ENCODE measurements at places on chromosomes 2 and 18. TPM values are rescaled to one million over a fixed set of nuclear protein-coding genes. Genes with fewer than 3 reads are reported as not detected.

Gene SCN2A
- total RNA-seq: not detected

GRCh38 chr2:231482806-231483391 is 18.6 kb upstream of the NCL start:
- peak overlapping the region; percentile 93 for H3K27ac ChIP-seq
- H3K4me3 ChIP-seq: peak overlapping the region; percentile 79
- H3K4me1 ChIP-seq: peaks cover 15% of the 10 kb centered on the region
- no peaks in the 10 kb centered on the region for H3K27me3 ChIP-seq
- H3K36me3 ChIP-seq: no peaks in the 10 kb centered on the region
- DNase-seq: no peak

DNA sequence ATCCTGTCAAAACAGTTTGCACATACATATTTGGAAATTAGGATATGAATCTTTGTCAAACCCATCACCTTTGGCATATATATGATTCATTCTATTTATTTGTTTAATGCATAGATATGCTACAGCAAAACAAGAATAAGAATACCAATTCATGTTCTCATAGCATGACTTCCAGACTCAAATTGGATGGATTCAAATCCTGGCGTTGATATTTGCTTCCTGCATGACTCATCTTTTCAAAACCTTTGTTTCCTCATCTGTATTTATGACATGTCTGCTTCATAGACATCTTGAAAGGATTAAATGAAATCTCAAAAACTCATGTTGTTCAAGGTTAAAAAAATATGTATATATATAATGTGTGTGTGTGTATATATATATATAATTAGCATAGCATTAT is 261.3 kb downstream of the MBD5 start:
- H3K27ac ChIP-seq: no peak overlapping the region
- no peaks in the 10 kb centered on the region for H3K36me3 ChIP-seq
- no peak for DNase-seq
- no peaks in the 10 kb centered on the region for H3K4me1 ChIP-seq

- H3K4me1 ChIP-seq: no peaks in the 10 kb centered on the region
Measured at GRCh38 chr2:797556-797955, 120.3 kb upstream of the TMEM18 start.

DNA sequence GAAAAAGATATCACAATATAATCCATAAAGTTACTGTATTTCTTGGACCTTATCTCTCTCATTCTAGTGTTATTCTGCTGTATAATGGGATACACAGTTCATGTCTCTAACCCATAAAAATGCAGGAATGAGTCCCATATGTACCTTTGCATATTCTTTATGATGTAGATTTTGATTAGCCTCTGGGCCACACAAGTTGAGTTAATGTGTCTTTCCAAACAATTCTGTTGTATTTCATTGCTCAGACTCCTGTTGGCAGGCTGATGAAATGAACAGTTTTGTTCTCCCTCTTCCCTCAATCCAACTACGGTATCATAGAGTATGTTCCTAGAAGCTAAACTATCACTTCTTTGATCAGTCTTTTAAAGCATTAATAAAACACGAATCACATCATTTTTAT is 113.2 kb upstream of the SATB2 start:
- no peak for DNase-seq
- no peaks in the 10 kb centered on the region for H3K4me1 ChIP-seq
- no peaks in the 10 kb centered on the region for H3K27me3 ChIP-seq
- no peaks in the 10 kb centered on the region for H3K36me3 ChIP-seq
- H3K27ac ChIP-seq: no peak overlapping the region

- no peaks in the 10 kb centered on the region for H3K4me1 ChIP-seq
- no peaks in the 10 kb centered on the region for H3K27me3 ChIP-seq
- no peak overlapping the region for H3K27ac ChIP-seq
Measured at GRCh38 chr18:74930616-74931015, 278.3 kb downstream of the PTGR3 start.

GRCh38 chr2:133598769-133599168 is 30.5 kb upstream of the NCKAP5 start:
- no peak for DNase-seq
- H3K27ac ChIP-seq: no peak overlapping the region
- H3K36me3 ChIP-seq: no peaks in the 10 kb centered on the region
- no peaks in the 10 kb centered on the region for H3K4me1 ChIP-seq
- H3K27me3 ChIP-seq: peaks cover 2% of the 10 kb centered on the region
- H3K4me3 ChIP-seq: no peak overlapping the region

Gene CRYGD
- not detected for total RNA-seq

GRCh38 chr2:21234001-21234400 is 110.2 kb downstream of the TDRD15 start:
- no peaks in the 10 kb centered on the region for H3K36me3 ChIP-seq
- H3K27me3 ChIP-seq: no peaks in the 10 kb centered on the region
- no peak overlapping the region for H3K4me3 ChIP-seq
- no peaks in the 10 kb centered on the region for H3K4me1 ChIP-seq
- DNase-seq: no peak

Gene SLC5A6
- 58.5 TPM for total RNA-seq

DNA sequence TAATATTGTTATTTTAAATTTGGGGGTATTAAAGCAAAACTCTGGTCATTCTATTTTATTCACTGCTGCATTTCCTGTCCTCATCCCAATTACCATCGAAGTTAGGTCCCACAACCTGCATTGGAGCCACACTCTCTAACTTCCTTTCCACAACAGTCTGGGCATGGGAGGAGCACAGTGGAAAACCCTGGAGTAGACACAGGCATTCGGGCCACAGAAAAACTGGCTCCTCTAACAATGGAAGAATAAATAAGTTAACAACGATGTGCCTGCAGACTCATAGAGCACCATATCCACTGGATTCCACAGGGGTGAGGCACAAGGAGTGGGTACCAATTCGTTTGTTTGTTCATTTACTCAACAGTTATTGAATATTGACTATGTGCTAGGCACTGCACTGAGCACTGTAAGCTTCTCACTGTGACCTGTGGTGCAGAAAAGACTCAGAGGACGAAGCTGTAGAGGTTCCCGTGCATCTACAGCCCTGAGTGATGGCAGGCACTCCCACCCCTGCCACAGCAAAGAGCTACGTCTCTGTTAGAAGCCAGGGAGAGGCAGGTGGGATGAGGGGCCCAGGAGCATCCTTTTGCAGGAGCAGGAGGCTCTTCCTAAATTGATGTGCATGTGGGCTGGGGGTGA is 154.2 kb upstream of the PGAP1 start:
- H3K36me3 ChIP-seq: peaks cover 37% of the 10 kb centered on the region
- H3K4me1 ChIP-seq: no peaks in the 10 kb centered on the region
- no peak for DNase-seq
- H3K27ac ChIP-seq: no peak overlapping the region

- H3K36me3 ChIP-seq: no peaks in the 10 kb centered on the region
- no peak overlapping the region for H3K4me3 ChIP-seq
- H3K27ac ChIP-seq: no peak overlapping the region
- no peaks in the 10 kb centered on the region for H3K27me3 ChIP-seq
Measured at GRCh38 chr2:177896587-177896986, 176.0 kb downstream of the PDE11A start.

DNA sequence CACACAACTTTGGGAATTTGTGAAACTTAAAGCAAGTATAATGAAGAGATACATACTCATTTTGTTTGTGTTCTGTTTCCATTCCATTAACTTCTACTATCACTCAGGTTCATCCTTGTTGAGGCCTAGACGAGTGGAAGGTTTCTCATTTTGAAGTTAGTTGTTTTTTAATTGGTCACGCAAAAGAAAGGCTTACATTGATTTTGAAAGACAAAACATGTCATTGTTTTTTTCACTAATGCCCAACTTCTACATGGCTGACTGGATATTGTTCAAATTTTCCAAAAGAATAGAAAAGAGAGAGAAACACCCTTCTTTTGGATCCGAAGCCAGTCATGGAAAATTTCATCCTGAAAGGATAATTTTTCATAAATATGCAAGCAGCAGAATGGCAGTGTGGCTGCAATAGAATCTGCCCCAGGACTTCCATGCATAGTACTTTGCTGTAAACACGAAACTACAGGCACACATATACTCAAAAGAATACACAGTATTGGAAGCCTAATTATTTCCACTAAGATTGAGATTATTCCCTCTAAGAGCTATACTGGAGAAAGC is 27.4 kb downstream of the PRKCE start:
- H3K27ac ChIP-seq: no peak overlapping the region
- peaks cover 3% of the 10 kb centered on the region for H3K4me1 ChIP-seq
- no peak overlapping the region for H3K4me3 ChIP-seq
- H3K27me3 ChIP-seq: no peaks in the 10 kb centered on the region
- DNase-seq: no peak

DNA sequence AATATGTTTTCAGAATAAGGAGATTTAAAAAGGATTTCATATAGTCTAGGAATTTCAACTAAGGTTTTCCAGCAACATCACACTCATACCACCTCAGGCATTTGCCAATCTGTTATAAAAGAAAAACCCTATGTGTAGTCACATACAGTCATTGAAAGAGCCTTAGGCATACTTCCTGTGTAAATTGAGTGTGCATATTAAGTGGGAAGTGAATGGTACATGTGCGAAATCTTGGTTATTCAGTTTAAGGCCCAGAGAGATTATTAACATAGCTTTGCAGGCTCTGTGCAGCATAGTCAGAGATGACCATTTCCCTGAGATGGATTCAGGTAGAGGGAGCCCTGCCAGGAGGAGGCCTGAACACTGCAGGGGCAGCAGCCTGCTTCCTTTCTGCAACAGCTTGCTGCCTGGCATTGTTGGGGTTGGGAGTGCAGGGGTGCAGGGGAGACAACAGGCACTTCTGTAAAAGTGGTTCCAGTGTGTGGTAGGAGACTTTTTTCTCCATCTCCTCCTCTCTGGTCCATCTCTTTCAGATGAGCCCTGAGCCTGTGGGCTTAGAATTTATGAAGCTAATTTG is 100.1 kb upstream of the OSR1 start:
- no peaks in the 10 kb centered on the region for H3K27me3 ChIP-seq
- no peak overlapping the region for H3K4me3 ChIP-seq
- no peaks in the 10 kb centered on the region for H3K36me3 ChIP-seq
- DNase-seq: no peak
- H3K27ac ChIP-seq: no peak overlapping the region
- no peaks in the 10 kb centered on the region for H3K4me1 ChIP-seq

Gene AGFG1
- total RNA-seq: 108 TPM

Gene IFT172
- total RNA-seq: 8.8 TPM

DNA sequence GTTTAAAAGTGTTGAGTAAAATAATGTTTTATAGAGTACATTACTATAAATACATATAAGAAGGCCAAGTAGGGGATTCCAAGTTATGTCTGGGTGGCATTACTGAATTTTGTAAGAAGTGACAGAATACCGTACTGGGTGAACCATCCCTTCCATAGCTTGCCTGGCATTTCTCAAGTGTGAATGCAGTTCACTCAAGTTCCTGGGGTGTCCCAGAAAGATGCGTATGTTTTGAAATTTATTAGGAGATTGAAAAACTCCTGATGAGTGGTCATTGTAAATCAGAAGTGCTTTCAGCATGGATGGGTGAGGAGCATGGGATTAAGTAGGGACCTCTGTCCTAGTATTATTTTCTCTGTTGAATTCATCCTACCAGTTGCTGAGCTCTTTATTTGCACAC is 103.2 kb downstream of the VAPA start:
- H3K4me1 ChIP-seq: no peaks in the 10 kb centered on the region
- no peak overlapping the region for H3K27ac ChIP-seq
- no peak overlapping the region for H3K4me3 ChIP-seq
- no peaks in the 10 kb centered on the region for H3K36me3 ChIP-seq

Gene GULP1
- 0.13 TPM for total RNA-seq

Gene UGT1A10
- not detected for total RNA-seq

DNA sequence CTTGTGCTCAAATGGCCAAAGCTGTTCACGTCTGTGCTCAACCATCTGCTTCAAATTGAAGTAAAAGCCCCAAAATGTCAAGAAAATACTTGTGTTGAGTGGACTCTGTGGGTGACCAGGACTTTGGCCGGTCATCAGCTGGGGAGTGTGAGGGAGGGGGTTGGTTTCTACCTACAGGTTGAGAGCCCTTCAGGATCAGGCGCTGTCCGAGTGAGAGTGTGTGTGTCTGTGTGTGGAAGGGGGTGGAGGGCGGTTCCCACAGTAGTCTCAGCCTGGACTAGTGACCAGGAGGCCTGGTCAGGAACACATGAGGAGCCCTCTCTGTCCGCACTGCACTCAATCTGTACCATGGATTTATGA is 34.2 kb downstream of the ATOH8 start:
- H3K4me1 ChIP-seq: no peaks in the 10 kb centered on the region
- peaks cover 9% of the 10 kb centered on the region for H3K27me3 ChIP-seq
- DNase-seq: no peak
- H3K4me3 ChIP-seq: no peak overlapping the region
- no peaks in the 10 kb centered on the region for H3K36me3 ChIP-seq

Gene POTEE
- 0.29 TPM for total RNA-seq

- DNase-seq: no peak
- no peaks in the 10 kb centered on the region for H3K27me3 ChIP-seq
- H3K27ac ChIP-seq: no peak overlapping the region
Measured at GRCh38 chr18:39840856-39841481, 2114.1 kb upstream of the PIK3C3 start.

Gene CXCR4
- 45.9 TPM for total RNA-seq

- H3K4me1 ChIP-seq: no peaks in the 10 kb centered on the region
- H3K4me3 ChIP-seq: no peak overlapping the region
- H3K27ac ChIP-seq: no peak overlapping the region
Measured at GRCh38 chr18:67467188-67467587, 49.3 kb downstream of the DSEL start.

Gene GPR155
- total RNA-seq: 3.0 TPM

GRCh38 chr2:50480507-50480906 is 551.4 kb downstream of the NRXN1 start:
- no peaks in the 10 kb centered on the region for H3K27me3 ChIP-seq
- no peak overlapping the region for H3K27ac ChIP-seq
- H3K36me3 ChIP-seq: no peaks in the 10 kb centered on the region

- no peaks in the 10 kb centered on the region for H3K4me1 ChIP-seq
- H3K36me3 ChIP-seq: no peaks in the 10 kb centered on the region
- H3K27ac ChIP-seq: no peak overlapping the region
- no peaks in the 10 kb centered on the region for H3K27me3 ChIP-seq
- H3K4me3 ChIP-seq: no peak overlapping the region
Measured at GRCh38 chr18:38933322-38933721, 1367.7 kb upstream of the CELF4 start.

Gene ASB18
- total RNA-seq: not detected

DNA sequence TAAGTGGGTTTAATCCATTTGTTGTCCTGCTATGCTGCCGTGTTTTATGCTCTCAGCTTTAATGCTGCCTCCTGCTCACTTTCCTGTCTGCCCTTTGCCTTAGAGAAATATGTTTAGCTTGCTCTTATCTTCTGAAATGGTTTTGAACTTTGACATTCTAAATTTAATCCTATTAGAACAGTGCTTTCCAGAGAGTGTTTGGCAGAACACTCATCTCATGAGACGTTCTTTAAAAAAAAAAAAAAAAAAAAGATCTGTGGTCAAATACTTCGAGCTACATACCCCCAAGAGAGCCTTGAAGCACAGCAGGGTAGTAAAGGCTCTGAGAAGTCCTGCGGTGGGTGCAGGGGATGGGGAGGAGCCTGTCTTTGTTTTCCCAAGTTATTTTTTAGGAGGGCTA is 161.3 kb downstream of the SPP2 start:
- H3K4me3 ChIP-seq: no peak overlapping the region
- H3K36me3 ChIP-seq: no peaks in the 10 kb centered on the region
- no peaks in the 10 kb centered on the region for H3K4me1 ChIP-seq
- H3K27ac ChIP-seq: no peak overlapping the region
- DNase-seq: no peak
- H3K27me3 ChIP-seq: no peaks in the 10 kb centered on the region

- H3K36me3 ChIP-seq: no peaks in the 10 kb centered on the region
- no peak for DNase-seq
- no peak overlapping the region for H3K4me3 ChIP-seq
- no peak overlapping the region for H3K27ac ChIP-seq
Measured at GRCh38 chr2:216590780-216591179, 42.4 kb upstream of the IGFBP2 start.

Data from GM12878 (cell line).